Naive thymus-derived CD8-positive, alpha-beta T cell (primary cell): ENCODE measurements at places on chromosomes 1 and 21.

- DNase-seq: no peak
These were observed 22.2 kb upstream of the SPATA6 start for GRCh38 chr1:48493970-48494769.

DNA sequence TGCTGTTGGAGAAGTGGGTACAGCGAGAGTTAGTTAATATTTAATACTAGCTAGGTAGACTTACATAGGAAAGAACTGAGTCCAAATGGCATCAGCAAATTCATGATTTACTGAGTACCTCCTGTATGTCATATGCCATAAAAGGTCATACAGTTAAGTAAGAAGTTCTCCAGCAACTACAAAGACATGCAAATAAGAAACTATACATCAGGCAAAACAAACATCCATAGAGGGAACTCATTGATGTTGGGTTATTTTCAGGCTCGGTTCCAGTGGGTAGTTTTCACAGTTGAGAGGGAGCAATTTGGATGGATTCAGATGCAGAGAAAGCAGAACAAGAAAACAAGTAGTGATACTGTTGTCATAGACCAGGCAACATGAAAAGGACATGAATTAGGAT is 164.9 kb upstream of the L1TD1 start:
- no peak for DNase-seq

DNA sequence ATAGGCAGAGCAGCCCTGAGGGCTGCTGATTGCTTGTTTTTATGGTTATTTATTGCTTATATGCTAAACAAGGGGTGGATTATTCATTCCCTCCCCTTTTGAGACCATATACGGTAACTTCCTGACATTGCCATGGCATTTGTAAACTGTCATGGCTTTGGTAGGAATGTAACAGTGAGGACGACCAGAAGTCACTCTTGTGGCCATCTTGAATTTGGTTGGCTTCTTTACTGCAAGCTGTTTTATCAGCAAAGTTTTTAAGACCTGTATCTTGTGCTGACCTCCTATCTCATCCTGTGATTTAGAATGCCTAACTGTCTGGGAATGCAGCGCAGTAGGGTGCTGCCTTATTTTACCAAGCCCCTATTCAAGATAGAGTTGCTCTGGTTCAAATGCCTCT is 531.8 kb upstream of the PRMT6 start:
- DNase-seq: no peak

DNA sequence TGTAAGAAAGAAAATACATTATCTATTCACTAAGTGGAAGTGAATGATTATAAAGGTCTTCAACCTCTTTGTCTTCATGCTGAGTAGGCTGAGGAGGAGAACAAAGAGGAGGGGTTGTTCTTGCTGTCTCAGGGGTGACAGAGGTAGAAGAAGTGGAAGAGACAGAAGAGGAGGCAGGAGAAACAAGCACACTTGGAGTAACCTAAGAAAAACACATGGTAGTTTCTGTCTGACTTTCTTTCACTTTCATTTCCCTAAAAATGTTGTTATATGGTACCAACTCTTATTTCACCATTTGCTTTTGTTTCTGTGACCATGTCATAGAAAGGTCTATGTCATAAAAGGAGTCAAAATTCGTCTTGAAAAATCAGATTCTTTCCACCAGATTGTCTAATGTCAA is 696.6 kb upstream of the BRINP3 start:
- DNase-seq: no peak
